ENCODE measurements at places on chromosomes 3 and 15.

- no peak for DNase-seq
Observed at GRCh38 chr3:67450153-67450552, 204.3 kb downstream of the SUCLG2 start.

- no peak for DNase-seq
Observed at GRCh38 chr3:76991165-76991564, 48.7 kb upstream of the ROBO2 start.

DNA sequence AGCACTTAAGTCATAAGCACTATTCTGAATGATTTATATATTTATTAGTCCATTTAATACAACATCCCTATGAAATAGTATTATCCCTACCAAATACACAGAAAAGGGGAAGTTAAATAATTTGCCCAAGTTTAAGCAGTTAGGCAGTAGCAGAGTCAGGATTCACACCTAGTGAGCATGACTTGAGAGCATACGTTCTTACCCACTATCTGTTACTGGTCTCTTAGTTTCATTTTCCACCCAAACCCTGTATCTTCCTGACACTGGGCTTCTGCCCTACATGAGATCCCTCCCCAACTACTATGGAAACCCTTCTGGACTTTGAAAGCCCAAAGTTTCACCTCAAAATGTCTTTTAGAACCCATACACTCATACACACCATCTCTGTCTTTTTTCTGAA, 4.4 kb upstream of the ATOSA start:
- DNase-seq = no peak

DNA sequence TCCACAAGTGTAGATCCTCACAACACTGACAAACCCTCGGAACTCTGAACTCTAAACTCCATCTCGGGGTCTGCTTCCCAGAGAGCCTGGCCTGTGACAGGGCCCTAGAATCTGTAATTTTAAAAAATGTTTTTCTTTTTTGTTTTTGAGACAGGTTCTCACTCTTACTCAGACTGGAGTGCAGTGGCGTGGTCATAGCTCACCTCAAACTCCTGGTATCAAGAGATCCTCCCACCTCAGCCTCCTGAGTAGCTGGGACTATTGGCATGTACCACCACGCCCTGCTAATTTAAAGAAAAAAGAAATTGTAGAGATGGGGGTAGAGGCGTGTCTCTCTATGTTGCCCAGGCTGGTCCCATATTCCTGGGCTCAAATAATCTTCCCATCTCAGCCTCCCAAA, 26.2 kb downstream of the CRABP1 start:
- no peak for DNase-seq

Data from vagina (tissue), 2 donors.